Large intestine (tissue), 12 donors: ENCODE measurements at places on chromosomes 6 and 20. TPM values are rescaled to one million over a fixed set of nuclear protein-coding genes. Genes with fewer than 3 reads are reported as not detected.

The BNIP5 gene
- polyA plus RNA-seq: 11.2 TPM

The AGPAT4 gene
- polyA plus RNA-seq: 6.8 TPM

The MYL9 gene
- 537 TPM for polyA plus RNA-seq

GRCh38 chr6:6596529-6597328 lies 8.2 kb downstream of the LY86 start:
- no peak overlapping the region for H3K27ac ChIP-seq
- H3K4me3 ChIP-seq: no peak overlapping the region
- peaks cover 3% of the 10 kb centered on the region for H3K4me1 ChIP-seq
- DNase-seq: no peak

DNA sequence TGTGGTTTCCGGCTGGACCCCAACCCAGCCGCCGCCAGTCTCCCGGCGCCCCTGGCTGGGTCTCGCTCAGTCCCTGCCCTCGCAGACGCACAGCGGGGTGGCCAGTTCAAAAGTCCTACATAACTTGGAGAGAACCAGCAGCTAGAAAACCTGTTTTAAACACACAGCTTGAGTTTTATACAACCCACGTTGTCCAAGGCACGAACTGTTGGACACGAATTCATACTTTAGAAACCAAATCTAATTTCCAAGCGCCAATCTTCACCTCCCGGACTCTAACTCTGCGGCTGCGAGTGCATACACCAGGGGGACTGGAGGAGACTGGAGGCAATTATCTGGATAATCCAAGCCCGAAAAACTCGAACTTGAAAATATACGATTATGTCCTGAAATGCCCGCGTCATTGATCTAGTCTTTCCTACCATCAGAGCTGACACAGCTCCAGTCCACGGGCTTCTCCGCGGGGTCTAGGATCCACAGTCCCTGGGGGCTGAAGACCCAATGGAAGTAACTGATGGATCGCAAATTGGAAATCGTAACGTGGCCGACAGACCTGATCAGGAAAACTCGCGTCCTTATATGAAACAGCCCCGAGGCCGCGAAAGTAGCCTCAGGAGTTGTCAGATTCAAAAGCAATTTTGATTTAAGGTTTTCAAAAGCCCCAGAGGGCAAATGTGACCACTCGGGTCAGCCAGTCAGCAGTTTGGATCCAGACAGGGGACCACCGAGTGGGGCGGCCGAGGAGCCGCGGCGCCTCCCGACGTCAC lies 843 bp upstream of the HEY2 start:
- DNase-seq: no peak
- peak overlapping the region; percentile 46 for H3K4me3 ChIP-seq
- H3K4me1 ChIP-seq: peaks cover 14% of the 10 kb centered on the region
- H3K36me3 ChIP-seq: no peaks in the 10 kb centered on the region
- peaks cover 80% of the 10 kb centered on the region for H3K27me3 ChIP-seq
- no peak overlapping the region for H3K27ac ChIP-seq

GRCh38 chr6:121651420-121651819 lies 216.0 kb downstream of the GJA1 start:
- no peaks in the 10 kb centered on the region for H3K36me3 ChIP-seq
- no peak overlapping the region for H3K4me3 ChIP-seq
- no peaks in the 10 kb centered on the region for H3K27me3 ChIP-seq
- H3K4me1 ChIP-seq: peaks cover 3% of the 10 kb centered on the region
- DNase-seq: no peak
- H3K27ac ChIP-seq: no peak overlapping the region

DNA sequence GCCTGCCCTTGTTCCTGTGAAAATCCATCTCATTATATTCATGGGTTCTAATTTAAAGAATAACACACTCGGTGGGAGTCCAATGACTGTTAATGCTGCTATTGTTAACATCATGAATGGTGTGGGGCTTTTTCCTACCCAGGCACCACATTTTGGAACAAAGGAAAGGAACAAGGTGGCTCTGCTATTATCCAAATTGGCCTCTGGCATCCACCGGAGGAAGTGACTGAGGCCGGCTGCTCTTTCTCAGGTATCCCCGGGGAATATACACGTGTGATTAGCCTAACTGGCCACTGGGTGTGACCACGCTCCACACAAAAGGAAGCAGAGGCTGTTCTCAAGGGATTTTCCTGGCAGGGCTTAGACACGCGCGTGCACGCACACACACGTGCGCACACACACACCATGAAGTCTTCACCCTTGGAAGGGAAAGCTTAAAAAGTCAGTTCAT lies 601.2 kb upstream of the ARID1B start:
- H3K4me3 ChIP-seq: no peak overlapping the region
- no peak overlapping the region for H3K27ac ChIP-seq
- peak; percentile 7 for DNase-seq
- H3K36me3 ChIP-seq: no peaks in the 10 kb centered on the region

GRCh38 chr6:146851837-146852236 lies 253.1 kb downstream of the ADGB start:
- no peaks in the 10 kb centered on the region for H3K36me3 ChIP-seq
- no peak overlapping the region for H3K27ac ChIP-seq
- H3K4me3 ChIP-seq: no peak overlapping the region
- DNase-seq: no peak

DNA sequence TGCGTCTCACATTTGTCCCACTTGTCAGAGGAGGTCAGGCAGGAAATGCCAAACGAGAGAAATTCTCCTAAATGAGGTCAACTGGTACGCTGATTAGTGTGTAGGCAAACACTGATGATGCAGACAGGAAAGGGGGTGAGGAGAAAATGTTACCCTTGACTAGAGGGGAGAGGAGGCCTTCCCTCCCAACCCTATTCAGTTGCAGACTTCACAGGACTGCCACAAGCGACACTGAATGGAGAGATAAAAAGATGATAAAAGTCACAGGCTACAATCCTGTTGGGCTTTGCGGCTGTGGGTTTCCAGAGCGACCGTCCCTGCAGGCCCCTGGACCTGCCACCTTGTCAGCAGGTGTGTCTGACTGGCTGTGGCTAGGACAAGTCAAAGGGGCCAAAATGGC lies 569.4 kb downstream of the CDH26 start:
- no peaks in the 10 kb centered on the region for H3K4me1 ChIP-seq
- no peak for DNase-seq
- H3K27ac ChIP-seq: no peak overlapping the region
- no peaks in the 10 kb centered on the region for H3K27me3 ChIP-seq

- no peaks in the 10 kb centered on the region for H3K27me3 ChIP-seq
- no peaks in the 10 kb centered on the region for H3K36me3 ChIP-seq
- DNase-seq: peak; percentile 15
These were observed 184.2 kb downstream of the LY86 start for GRCh38 chr6:6772751-6773150.

DNA sequence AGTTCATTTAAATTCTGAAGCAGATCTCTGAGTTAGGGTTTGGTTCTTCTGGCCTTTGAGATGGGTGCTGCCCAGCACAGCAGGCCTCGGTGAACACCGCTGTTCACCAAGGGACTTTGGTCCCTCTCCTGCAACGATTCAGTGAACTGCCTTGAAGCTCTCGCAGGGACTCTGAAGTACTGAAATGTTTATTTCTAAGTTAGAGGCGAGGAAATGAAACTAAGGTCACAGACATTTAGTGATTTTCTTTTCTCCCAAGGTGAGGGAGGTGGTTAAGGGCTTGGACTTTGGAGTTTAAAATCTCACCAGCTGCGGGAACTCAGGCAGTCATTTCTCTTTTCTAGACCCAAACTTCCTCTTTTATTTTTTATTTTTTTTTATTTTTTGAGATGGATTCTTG lies 26.2 kb downstream of the E2F3 start:
- no peak for DNase-seq
- no peak overlapping the region for H3K4me3 ChIP-seq
- peaks cover 10% of the 10 kb centered on the region for H3K36me3 ChIP-seq
- H3K27ac ChIP-seq: no peak overlapping the region
- no peaks in the 10 kb centered on the region for H3K27me3 ChIP-seq
- H3K4me1 ChIP-seq: no peaks in the 10 kb centered on the region

- H3K4me1 ChIP-seq: no peaks in the 10 kb centered on the region
- peaks cover 45% of the 10 kb centered on the region for H3K36me3 ChIP-seq
- no peaks in the 10 kb centered on the region for H3K27me3 ChIP-seq
- no peak overlapping the region for H3K4me3 ChIP-seq
These were observed 12.4 kb downstream of the PEDS1 start for GRCh38 chr20:50141018-50141675.

DNA sequence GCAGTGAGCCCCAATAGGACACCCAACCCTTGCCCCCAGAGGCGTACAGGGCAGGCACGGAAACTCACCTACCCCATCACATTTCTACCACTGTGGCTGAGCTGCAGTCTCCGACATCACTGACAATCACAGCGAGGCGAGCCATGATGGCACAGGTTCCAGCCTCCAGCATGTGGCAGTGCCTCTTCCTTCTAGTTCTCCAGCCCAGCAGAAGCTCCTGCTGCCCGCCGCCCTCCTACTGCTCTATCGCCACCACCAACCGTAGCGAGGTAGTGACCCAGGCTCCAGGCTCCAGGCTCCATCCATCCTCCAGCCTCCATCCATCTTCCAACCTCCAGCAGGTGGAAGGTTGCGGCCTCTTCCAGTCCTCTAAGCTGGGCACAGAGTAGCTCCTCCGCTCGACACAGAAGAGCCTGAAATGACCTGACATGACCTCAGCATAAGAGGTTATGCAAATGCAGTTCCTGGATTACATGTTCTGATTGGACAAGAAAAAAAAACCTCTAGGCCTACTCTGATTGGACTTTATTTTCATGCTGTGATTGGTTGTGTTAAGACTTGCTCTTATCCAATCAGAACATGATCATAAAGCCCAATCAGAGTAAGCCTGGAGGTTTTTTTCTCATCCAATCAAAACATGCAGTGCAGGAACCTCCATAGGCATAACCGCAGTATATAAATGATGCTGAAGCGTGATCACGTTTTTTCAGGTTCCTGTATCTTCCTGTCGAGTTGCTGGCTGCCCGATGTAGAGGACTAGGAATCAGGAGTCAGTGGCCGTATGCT lies 438.9 kb upstream of the ZNF337 start:
- no peaks in the 10 kb centered on the region for H3K27me3 ChIP-seq
- H3K4me1 ChIP-seq: no peaks in the 10 kb centered on the region
- no peak overlapping the region for H3K27ac ChIP-seq
- no peak for DNase-seq
- no peaks in the 10 kb centered on the region for H3K36me3 ChIP-seq
- H3K4me3 ChIP-seq: no peak overlapping the region

DNA sequence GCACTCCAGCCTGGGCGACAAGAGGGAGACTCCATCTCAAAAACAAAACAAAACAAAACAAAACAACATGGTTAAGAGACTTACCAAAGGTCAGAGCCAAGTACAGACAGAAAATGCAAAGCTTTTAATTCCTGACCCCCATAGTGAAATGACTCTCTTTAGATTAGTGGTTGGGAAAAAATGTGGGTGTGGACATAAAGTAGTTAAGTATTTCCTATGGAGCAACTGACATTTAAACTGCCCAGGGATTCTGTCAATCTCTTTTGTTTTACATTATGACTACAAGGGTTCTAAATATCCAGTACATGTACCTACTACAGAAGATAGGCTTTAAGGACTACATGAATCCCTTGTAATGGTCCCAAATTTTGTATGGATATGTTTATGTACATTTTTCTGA lies 75.1 kb downstream of the IRAK1BP1 start:
- H3K27ac ChIP-seq: no peak overlapping the region
- H3K27me3 ChIP-seq: no peaks in the 10 kb centered on the region
- DNase-seq: no peak
- no peak overlapping the region for H3K4me3 ChIP-seq
- H3K4me1 ChIP-seq: no peaks in the 10 kb centered on the region

- H3K36me3 ChIP-seq: no peaks in the 10 kb centered on the region
- no peaks in the 10 kb centered on the region for H3K4me1 ChIP-seq
- H3K4me3 ChIP-seq: no peak overlapping the region
- DNase-seq: no peak
- H3K27me3 ChIP-seq: no peaks in the 10 kb centered on the region
These were observed 404.2 kb downstream of the PLCB1 start for GRCh38 chr20:8536262-8536618.

GRCh38 chr6:159092631-159093030 lies 47.8 kb upstream of the TAGAP start:
- H3K27me3 ChIP-seq: no peaks in the 10 kb centered on the region
- H3K4me1 ChIP-seq: no peaks in the 10 kb centered on the region
- no peak overlapping the region for H3K27ac ChIP-seq
- DNase-seq: no peak
- no peaks in the 10 kb centered on the region for H3K36me3 ChIP-seq

DNA sequence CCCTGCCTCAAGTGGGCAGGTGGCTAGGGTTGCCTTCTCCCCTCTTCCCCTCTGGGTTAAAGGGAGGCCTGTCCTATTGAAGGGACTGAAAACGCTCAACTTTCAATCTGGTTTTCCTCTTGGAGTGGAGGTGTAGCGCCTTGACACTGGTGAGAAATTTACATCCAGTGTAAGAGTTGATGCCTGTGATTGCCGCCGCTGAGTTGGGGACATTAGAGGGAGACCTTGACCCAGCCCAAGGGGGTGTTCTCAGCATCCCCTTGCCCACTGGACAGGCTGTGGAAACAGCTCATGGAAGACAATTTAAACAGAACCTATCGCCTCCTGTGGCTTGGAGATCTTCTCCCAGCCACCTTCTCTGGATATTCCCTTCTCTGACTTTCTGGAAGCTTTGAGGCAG lies 61.6 kb downstream of the SLC24A3 start:
- no peaks in the 10 kb centered on the region for H3K27me3 ChIP-seq
- H3K4me1 ChIP-seq: peaks cover 13% of the 10 kb centered on the region
- H3K27ac ChIP-seq: no peak overlapping the region
- H3K4me3 ChIP-seq: no peak overlapping the region

DNA sequence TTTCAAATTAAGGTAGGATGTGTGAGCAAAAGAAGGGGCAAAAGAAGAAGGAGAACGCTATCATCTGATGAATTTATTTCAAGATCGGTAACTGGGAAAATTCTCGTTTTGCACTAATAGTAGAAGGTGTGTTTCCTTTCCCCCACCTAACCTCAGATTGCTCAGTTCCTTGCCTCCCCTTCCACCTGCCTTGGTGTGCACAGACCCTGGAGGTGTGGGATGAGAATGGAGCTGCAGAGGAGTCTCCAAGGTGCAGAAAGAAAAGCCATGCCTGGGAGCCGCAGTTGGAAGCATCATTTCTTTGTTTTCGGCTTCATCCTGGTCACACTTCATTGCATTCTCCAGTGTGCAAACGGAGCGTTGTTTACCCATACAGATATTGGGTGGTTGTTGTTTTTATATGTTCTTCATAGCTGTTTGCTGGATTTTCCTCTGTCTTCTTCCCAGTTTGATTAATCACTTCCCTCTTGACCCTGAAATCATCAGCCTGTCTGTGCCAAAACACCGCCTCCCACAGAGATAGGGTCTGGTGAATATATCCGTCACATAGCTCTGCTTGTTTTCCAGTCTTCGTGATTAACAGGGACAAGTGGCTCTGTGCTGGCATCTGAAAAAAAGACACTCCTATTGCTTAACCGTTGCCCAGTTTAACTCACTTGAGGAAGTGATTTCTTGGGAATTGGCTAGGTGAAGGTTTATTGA lies 40.2 kb upstream of the NEDD9 start:
- no peak overlapping the region for H3K27ac ChIP-seq
- no peak overlapping the region for H3K4me3 ChIP-seq
- H3K27me3 ChIP-seq: no peaks in the 10 kb centered on the region
- DNase-seq: no peak
- H3K36me3 ChIP-seq: no peaks in the 10 kb centered on the region

GRCh38 chr20:15925376-15925775 lies 647.9 kb downstream of the KIF16B start:
- no peak for DNase-seq
- no peak overlapping the region for H3K4me3 ChIP-seq
- peaks cover 4% of the 10 kb centered on the region for H3K27me3 ChIP-seq
- H3K36me3 ChIP-seq: no peaks in the 10 kb centered on the region
